ENCODE measurements at places on chromosomes 16 and 17.
A peak's percentile ranks its signal among the peaks of the same experiment; 100 is the strongest.

- DNase-seq, result peak; percentile 75
Observed at GRCh38 chr16:3027983-3028715, 4.3 kb downstream of the THOC6 start.

GRCh38 chr16:30137897-30138296 lies 14.9 kb upstream of the MAPK3 start:
- no peak for DNase-seq

DNA sequence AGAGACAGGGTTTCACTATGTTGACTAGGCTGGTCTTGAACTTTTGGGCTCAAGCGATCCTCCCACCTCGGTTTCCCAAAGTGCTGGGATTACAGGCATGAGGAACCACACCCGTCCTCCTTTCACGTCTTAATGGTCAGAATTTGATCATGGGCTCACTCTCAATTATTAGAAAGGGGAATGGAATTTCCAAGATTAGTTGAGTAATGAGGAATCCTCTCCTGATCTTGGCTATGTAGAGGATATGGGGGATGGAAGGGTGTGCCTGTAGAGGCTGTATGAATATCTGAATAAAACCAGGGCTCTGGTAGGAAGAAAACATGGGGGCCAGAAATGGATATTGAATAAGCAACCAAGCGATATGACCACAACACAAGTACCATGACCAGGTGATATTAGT lies 25.9 kb upstream of the SMURF2 start:
- DNase-seq, result peak; percentile 89

DNA sequence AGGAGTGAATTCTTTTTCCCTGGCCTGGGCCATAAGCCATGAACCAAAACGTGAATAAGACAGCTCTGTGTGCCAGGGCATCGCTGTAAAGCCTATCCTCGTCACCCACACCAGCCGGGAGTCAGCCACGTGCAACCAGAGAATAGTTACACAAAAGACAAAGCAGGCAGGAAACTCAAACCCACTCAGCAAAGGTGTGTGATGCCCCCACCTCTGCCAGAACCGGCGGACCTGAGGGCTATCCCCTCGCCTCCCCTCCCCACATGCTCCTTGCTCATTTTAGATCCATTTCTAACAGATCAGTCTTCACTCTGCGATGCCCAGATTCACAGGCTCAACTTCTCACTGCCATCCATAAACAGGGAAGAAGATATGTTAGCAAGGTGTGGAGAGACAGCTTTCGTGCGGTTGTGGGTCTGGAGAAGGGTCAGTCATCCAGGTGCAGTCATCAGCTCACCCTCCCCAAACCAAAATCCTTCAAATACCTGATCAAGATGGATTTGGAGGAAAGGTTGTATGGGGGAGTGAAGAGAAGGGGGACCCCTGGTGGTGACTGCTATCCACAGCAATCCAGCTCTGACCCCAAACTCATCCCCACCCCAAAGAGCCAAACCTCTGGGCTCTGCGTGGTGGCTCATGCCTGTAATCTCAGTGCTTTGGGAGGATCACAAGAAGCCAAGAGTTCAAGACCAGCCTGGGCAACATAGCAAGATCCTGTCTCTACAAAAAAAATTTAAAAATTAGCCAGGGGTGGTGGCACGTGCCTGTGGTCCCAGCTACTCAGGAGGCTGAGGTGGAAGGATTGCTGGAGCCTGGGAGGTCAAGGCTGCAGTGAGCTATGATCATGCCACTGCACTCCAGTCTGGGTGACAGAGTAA lies 219.2 kb downstream of the C16orf78 start:
- peak; percentile 19 for DNase-seq

DNA sequence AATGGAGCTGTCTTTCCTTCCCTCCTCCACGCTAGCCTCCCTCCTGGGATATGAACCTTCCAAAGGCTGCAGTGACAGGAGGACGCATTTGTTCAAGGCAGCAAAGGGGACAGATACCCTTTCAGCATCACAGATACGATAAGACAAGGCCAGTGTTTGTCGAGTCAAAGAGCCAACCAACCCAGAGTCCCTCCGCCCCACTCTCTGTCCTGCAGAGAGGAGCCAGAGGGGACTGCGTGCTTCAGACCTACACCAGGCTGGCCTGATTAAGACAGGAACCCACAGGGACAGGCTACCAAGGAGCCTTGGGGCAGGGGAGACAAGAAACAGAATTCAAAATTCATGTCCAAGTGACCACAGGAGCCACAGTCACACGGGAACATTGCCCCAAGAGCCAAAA lies 72.6 kb upstream of the CDH5 start:
- no peak for DNase-seq

GRCh38 chr16:4176906-4177417 lies 60.7 kb upstream of the ADCY9 start:
- DNase-seq, result peak; percentile 59

- no peak for DNase-seq
Observed at GRCh38 chr17:27579897-27580321, 51.1 kb upstream of the LGALS9 start.

GRCh38 chr17:51770027-51770759 lies 388.3 kb downstream of the CA10 start:
- no peak for DNase-seq

GRCh38 chr17:79220713-79221291 lies 146.2 kb downstream of the ENGASE start:
- no peak for DNase-seq

DNA sequence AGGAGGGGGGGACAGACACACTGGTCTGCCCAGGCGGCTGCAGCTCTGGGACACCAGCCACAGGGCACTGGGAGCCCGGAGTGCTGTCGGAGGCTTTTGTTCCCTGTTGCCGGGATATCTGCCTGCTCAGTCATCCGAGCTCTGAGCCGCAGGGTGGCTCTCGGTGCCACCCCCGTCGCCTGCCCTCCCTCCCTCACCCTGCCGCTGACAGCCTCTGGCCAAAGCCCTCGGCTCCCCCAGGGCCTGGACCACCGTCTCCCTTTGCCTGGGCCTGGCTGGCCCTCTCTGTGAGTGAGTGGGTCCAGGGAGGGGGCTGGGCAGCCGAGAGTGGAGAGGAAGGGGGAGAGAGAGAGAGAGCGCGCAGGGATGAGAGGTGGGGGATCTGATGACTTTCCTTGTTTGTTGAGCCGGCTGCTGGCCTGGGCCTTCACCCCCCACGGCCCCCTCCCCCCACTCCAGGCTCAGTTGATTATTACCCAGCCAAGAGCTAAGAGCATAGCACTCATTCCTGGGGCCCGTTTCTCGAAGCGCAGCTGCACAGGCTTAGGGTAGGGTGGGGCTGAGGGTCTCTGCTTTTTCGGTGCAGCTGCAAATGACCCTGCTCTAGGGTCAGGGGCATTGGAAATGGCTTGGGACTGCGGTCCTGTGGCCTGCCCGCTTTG lies 2.7 kb downstream of the FOXJ1 start:
- no peak for DNase-seq

DNA sequence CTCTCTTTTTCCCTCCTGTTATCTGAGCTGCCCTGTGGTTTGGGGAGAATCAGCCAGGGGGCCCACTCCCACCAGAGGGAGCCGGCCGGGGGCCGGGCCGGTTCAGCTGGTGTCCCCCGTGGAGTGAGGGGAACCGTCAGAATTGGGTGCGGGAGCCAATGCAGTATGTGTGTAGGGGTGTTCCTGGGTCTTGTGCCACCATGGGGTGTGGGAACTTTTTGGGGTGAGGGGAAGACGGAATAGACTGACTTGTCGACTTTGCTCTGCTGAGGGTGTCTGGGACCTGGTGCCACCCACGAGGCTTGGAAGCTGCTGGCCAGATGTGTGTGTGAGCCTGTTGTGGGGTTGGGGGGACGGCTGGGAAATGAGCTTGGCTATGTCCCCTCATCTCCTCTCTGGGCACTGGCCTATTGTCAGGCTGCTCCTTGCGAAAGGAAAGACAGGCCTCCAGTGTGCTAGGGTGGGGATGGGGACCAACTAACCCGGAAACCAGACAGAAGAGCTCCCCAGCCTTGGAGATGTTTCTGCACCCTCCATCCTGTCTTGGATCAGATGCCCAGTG lies 9.9 kb downstream of the RARA start:
- no peak for DNase-seq

GRCh38 chr16:26765087-26765486 lies 301.6 kb upstream of the C16orf82 start:
- DNase-seq, result no peak

DNA sequence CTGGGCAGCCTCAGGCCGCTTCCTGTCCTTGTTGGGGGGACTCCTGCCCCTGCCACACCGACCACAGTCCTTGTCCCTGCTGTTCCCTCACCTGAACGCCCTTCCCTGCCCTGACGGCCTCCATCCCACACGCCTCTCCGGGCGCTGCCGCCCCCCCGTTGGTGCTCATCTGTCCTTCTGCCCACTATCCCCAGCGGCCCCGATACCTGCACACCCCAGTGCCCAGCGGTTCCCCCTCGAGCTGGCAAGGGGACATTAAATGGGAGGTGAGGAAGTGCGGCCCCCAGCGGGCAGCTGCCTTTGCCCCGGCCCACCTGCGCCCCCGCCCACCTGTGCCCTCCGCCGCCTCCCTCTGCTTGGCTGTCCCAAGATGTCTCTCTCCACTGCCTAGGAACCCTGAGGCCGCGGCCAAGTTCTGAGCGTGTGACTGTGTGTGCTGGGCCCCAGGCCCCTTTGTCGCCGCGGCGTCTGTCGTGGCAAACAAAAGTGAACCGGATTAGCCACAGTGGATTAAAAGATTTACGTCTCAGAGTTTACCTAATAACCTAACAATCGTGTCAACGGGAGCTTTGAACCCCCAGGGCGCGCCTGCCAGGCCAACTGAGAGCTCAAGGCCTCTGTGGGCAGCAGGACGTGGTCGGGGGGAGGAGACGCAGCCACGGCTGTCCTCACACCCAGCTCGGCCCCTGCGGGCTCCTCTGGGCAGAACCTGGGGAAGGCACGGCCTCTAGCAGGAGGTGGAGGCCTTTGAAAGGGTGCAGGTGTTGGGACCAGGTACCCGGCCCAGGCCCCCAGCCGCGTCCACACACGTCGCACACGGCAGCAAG lies 7.6 kb upstream of the AXIN1 start:
- DNase-seq, result no peak

DNA sequence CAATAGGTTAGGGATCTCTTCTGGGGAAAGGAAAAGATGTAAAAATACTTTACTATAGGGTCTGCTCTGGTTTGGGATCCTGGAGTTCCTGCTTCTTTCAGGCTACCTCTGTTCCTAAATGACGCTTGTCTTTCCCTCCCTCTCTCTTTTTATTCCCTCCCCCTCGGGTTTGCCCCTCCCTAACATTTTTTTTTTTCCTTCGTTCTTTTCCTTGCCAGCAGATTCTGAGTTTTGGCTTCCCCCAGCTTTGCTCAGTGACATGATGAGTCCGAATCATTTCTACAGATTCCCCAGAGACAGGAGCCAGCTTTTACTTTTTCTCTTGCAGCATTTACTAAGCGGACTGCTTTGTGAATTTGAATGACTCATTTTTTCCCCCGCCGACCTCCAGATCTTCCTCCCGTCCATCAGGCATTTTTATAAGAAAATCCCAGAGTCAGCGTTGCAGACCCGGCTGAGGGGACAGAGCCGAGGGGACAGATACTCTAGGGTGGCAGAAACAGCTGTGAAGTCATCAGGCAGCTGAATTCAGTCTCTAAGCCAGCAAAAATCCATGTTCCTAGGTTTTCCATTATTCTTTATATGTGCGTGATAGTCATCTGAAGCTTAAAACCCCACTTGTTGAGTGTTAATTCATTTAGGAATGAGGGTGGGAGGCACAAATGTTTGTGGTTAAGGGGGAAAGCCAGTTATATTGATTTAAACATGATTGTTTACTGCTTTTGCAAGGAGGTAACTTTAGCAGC lies at the start of gene TMEM100:
TMEM100 (minus strand) TSS at position 123 of the 746 bp plus-strand sequence. CDS start 1,794 bp downstream, outside the sequence.
- DNase-seq, result peak; percentile 95

Measured in fibroblast of skin of right biceps (primary cell).